ENCODE measurements at places on chromosomes 2 and 18.

DNA sequence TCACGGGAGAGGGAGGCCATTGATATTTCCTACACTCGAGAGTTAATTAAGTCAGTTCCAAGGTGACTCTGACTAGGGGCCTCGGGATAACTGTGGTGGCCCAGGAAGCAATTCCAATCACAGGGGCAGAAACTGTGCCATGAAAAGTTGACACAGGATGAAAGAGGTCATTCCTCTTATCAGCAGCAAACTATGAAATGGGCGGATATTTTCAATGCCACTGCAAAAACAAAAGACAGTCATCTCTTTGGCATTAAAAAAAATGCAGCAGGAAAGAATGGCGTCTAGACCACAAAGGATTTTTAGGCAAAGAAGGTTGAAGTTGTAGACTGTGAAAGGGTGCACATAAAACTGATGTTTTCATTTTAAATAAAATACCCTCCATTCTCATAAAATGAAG is 50.0 kb downstream of the TGIF1 start:
- peak; percentile 40 for DNase-seq

DNA sequence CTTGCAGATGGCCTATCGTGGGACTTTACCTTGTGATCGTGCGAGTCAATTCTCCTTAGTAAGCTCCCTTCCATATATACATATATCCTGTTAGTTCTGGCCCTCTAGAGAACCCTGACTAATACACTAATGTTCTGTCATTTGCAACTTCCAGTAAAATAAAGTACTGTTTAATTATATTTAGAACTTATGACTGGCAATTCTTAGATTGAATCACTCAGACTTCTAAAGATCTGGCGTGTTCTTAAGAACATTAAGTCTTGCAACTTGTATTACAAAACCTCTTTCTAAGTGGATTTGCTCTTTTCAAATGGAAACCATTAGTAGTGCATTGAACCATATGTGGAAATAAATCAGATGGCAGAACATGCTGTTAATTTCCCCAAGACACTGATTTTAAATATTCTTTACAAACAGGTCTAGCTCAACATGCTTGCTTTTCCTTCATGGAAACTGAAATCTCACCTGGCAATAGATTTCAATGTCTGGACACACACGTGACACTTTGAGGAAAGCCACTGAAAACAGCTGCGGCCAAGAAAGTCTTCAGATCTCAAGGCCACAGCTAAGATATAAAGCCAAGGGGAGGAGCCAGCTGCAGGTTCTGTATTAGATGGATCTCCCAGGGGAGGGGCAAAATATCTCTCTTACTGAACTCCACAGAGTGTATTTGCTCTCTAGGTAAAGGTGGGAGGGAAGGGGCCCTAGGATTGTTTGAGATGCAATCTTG is 50.6 kb downstream of the PMAIP1 start:
- no peak for DNase-seq

- DNase-seq: no peak
Measured at GRCh38 chr2:160460333-160460731, 33.3 kb downstream of the RBMS1 start.

DNA sequence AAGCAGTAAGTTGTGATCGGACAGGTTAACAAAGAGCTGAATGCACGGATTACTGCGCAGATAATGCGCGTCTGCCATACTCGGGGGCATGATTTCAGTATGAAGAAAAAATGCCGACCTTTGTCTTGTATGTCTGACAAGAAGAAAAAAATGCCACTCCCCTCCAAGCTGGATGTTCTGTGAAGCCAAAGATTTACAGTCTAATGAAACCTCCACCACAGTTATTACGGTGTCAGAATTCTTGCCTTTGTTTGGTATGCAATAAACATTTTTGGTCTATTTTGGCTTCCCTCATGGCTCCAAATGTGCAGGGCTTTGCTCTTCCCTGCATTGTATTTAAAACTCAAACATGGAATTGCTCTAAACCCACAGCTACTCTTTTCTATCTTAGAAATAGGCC is 72.2 kb upstream of the THUMPD2 start:
- no peak for DNase-seq

DNA sequence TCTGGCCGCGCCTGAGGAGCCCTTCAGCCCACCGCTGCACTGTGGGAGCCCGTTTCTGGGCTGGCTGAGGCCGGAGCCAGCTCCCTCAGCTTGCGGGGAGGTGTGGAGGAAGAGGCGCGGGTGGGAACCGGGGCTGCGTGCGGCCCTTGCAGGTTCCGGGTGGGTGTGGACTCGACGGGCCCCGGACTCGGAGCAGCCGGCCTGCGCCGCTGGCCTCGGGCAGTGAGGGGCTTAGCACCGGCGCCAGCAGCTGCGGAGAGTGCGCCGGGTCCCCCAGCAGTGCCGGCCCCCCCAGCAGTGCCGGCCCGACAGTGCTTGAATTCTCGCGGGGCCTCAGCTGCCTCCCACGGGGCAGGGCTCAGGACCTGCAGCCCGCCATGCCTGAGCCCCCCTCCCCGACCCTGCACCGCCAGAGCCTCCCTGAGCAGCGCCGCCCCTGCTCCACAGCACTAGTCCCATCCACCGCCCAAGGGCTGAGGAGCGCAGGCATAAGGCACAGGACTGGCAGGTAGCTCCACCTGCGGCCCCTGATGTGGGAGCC is 534.2 kb downstream of the ZNF804A start:
- no peak for DNase-seq

DNA sequence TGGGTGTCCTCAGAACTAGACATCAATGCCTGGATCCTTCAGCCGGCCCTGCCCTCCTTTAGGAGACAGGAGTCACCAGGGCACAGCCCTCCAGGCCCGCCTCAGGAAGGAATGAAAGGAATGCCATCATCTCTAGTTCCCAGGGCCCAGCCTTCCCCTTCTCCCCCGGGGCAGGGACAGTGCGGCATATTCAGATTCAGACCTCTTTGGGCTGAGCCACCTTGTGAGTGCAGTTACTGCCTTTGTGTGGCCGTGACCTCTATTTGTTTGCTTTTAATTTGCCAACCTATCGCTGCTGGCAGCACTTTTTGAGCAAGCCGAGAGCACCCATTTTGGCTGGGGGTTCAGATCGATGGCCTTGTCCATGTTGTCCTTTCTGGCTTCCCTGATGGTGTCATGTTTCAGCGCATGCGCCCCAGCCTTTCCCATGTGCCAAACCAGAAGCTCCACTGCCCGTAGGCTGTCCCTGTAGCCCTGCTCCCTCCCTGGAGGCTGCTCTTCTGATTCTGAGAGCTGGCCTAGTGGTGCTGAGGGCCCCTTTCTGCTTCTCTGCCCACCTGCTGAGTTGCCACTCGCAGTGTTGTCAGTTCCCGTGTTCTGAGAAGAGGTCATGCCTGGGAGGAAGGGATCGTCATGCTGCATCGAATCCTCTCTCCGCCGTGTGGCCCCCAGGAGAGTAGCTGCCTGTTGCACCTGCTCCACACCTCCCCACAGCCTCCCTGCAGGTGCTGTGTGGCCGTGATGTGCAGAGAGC is 10.9 kb downstream of the ANKRD23 start:
- DNase-seq: peak; percentile 46

- DNase-seq: no peak
Measured at GRCh38 chr18:2612996-2613395, 41.6 kb downstream of the NDC80 start.

GRCh38 chr18:79866889-79867574 is 69.3 kb downstream of the KCNG2 start:
- DNase-seq: no peak

GRCh38 chr18:26459340-26459739 is 89.0 kb downstream of the KCTD1 start:
- DNase-seq: no peak

DNA sequence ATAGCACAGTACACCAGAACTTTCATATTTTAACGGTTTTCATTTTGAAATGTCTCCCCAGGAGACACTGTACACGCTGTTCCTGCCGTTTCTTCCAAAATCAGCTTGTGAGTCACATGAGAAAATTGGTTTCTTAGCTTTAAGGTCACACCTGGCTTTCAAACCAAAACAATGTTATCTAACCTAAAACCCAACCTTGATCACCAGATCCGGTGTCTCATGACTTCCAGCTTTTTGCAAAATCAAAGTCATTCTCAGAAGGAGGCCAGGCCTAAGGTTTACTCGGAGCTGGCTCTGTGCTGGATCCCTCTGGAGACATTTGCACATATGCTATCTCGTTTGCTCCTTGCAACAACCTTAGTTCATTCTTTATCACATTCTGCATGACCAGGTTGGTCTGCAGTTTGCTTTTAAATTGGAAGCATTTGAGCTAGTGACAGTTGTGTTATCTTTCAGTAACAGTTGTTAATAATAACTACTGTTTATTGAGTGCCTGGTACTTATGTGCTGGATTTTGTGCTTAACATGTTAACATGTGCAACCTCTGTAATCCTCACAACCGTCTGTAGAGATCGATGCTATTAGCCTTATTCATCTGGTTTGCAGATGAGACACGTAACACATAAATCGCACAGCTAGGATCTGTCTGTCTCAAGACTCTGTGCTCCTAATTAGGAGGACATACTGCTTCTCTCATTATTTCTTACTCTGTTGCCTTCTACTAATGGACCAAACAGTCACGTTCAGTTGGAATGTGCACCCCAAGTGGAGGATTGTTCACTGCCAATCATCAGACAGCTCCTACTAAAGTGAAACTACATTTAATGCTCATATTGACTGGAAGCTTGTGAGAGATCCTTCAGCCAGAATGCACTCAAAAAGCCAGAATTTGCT is 105.5 kb downstream of the RNF144A start:
- no peak for DNase-seq

DNA sequence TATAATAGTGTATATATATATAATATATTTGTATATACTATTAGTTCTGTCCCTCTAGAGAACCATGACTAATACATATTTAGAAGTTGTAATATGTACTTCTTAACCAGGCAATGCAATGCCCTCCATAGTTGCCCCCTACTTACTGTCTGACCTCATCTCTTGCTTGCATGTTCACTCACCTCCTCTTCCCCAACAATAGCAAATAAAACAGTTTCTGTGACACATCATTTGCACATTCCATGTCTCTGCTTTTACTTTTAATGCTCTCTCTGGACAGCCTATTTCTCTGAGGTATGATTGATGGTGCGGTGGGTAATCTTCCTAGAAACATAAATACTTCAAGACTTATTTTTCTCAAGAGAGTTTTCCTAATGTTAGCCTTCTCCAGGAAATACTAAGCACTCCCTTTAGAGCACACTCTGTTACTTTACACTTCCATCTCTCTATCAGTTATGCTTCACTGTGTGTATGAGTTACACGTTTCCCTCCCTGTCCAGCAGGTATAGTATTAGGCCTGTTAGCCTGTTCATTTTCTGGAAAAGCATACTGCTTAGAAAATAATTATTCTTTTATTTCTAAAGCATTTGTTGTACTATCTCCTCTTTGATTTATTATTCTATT is 295.6 kb upstream of the LRATD1 start:
- no peak for DNase-seq

DNA sequence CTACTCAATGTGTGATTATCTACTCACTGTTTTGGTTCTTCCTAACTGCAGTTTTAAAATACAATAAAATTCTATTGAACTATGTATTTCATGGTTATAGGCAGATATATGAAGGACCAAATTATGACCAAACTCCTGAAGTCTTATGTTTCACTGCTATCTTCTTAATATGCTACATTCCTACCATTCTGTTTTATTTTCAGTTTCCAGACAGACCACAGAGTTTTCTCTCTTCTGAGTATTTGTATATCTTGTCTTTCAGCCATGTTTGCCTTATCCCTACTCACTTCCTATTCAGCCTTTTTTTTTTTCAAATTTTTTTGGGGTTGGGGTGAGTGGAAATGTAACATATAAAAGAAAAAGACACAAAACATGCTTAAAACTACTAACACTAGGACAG is 6.3 kb downstream of the RFTN2 start:
- DNase-seq: no peak

DNA sequence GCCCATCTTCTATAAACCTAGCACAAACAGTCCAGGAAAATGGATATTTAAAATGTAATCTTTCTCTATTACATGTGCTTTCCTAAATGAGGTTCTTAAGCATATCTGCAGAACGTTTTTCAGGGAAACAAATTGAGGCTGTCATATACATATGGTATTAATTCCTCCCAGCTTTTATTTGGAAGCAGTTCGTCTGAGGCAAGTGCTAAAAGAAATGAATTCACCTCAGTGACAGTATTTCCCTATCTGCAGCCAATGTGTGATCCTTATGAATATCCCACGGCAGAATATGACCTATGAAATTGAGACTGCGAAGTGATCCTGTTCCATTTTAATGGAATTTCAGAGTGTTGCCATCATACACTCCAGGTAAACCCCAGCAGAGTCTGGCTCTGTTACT is 7.1 kb downstream of the MYOM1 start:
- DNase-seq: no peak

- DNase-seq: no peak
Measured at GRCh38 chr2:212540341-212540740, 1.7 kb upstream of the ERBB4 start.

GRCh38 chr2:172210599-172210998 is 107.9 kb upstream of the DLX2 start:
- DNase-seq: no peak

- DNase-seq: no peak
Measured at GRCh38 chr2:187168720-187169713, 279.0 kb downstream of the CALCRL start.

Data from HuH-7 (cell line).